Osteoblast (primary cell): ENCODE measurements at places on chromosomes 2 and 18.

- H3K27ac ChIP-seq, result peak overlapping the region; percentile 86
- H3K36me3 ChIP-seq, result no peaks in the 10 kb centered on the region
- peaks cover 24% of the 10 kb centered on the region for H3K4me1 ChIP-seq
- no peak for DNase-seq
These were observed 265.7 kb downstream of the MTX2 start for GRCh38 chr2:176534798-176535466.

DNA sequence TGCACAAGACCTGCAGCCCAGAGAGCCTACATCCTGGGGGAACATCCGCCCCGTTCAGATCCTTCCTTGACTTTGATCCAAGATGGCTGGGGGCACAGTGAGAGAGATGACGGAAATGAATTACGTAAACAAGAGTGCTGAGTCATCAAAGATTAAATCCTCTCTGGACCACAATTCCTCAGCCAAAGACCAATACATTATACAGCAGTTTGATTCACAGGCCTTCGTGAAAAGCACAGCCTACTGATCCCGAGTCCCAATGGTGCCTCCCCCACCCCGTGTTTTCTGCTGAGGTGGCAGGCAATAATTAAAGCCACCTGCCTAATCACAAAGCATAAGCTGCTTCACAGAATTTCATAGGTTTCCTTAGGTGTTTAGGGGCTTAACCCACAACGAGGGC is 43.0 kb downstream of the MYO5B start:
- H3K36me3 ChIP-seq, result no peaks in the 10 kb centered on the region
- H3K27ac ChIP-seq, result no peak overlapping the region
- no peak for DNase-seq
- no peaks in the 10 kb centered on the region for H3K27me3 ChIP-seq
- H3K4me3 ChIP-seq, result no peak overlapping the region

DNA sequence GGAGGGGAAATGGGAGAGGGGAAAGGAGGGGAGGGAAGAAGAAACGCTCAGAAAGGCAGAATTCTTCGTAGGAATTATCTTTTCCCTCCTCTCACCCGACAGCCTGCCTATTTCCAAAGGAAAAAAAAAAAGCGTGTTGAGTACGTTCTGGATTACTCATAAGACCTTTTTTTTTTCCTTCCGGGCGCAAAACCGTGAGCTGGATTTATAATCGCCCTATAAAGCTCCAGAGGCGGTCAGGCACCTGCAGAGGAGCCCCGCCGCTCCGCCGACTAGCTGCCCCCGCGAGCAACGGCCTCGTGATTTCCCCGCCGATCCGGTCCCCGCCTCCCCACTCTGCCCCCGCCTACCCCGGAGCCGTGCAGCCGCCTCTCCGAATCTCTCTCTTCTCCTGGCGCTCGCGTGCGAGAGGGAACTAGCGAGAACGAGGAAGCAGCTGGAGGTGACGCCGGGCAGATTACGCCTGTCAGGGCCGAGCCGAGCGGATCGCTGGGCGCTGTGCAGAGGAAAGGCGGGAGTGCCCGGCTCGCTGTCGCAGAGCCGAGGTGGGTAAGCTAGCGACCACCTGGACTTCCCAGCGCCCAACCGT is at the start of gene GAD1:
Gene GAD1 (plus strand): TSS at position 384 of the 589 bp plus-strand sequence. CDS start 1,705 bp downstream, outside the sequence.
- peak within 1 kb of the TSS; percentile 55 for H3K4me3 ChIP-seq
- peaks cover 85% of the 10 kb centered on the region for H3K27me3 ChIP-seq
- no peaks in the 10 kb centered on the region for H3K4me1 ChIP-seq
- no peaks in the 10 kb centered on the region for H3K36me3 ChIP-seq
- DNase-seq, result peak; percentile 92
- no peak within 1 kb of the TSS for H3K27ac ChIP-seq

GRCh38 chr2:116586328-116586689 is 1228.2 kb upstream of the DDX18 start:
- H3K27ac ChIP-seq, result no peak overlapping the region
- DNase-seq, result no peak
- H3K27me3 ChIP-seq, result no peaks in the 10 kb centered on the region
- no peaks in the 10 kb centered on the region for H3K4me1 ChIP-seq
- H3K36me3 ChIP-seq, result no peaks in the 10 kb centered on the region
- no peak overlapping the region for H3K4me3 ChIP-seq

DNA sequence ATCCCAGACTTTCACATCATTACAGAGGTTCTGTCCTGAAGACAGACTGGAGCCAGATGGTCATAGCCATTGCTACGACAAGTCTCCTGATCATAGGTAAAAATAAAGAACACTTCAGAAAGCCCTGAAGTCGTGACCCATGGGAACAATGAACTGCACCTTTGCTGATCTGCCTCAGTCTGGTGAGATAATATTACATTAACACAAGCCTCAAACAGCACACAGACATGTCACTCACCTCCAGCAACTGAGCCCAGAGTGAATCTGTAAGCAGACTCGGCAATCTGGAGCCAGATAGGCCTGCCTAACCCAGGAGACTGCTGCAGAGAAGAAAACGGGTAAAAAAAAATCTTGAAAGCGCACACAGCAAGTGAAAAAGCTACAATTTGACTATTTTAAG is 79.2 kb downstream of the SLC25A12 start:
- no peaks in the 10 kb centered on the region for H3K4me1 ChIP-seq
- no peak overlapping the region for H3K27ac ChIP-seq
- H3K4me3 ChIP-seq, result no peak overlapping the region

DNA sequence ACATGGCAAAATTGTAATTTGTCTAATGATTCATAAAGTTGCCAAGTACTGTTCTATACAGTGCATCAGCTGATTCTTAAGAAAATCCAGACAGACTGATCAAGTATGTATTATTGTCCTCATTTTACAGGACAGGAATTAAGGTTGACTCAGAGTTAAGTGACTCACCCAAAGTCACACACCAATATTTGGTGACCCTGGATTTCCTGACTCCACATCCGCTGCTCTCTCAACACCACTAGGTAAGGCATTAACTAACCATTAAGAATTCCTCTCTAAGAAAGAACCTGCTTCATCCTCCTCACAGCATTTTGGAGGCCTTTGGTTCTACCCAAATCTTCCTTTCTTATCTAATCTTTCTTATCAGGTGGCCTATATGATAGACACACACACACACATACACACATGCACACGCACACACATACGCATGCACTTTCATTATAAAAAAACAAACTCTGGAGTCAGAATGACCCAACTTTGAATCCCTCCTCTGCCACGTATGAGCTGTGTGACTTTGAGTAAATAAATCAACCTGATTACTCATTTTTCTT is 150.8 kb downstream of the ANKRD44 start:
- no peak overlapping the region for H3K4me3 ChIP-seq
- no peaks in the 10 kb centered on the region for H3K27me3 ChIP-seq
- DNase-seq, result peak; percentile 90
- no peaks in the 10 kb centered on the region for H3K36me3 ChIP-seq
- H3K27ac ChIP-seq, result peak overlapping the region; percentile 79
- H3K4me1 ChIP-seq, result peaks cover 24% of the 10 kb centered on the region
